ENCODE measurements at places on chromosomes 12 and 14. TPM values are rescaled to one million over a fixed set of nuclear protein-coding genes. Genes with fewer than 3 reads are reported as not detected.

DNA sequence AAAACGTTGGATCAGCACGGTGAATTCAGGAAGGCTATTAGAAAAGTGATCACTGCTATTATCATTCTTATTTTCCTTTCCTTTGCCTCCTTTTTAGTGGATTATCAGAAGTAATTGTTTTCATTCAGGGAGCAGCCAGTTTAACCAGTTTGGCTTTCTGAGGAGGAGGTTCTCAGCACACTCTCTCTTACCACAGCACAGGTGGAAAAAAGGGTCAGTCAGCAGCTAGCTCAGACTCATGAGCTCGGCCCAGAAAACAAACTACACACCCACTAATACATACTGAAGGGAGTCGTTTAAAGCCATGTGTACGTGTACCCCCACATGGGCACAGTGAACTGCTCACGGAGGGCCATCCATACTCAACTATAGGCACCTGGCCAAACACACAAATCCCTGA is 23.2 kb upstream of the MAGOHB start:
- DNase-seq = no peak

Gene GALNT9
- total RNA-seq = 8.1 TPM

Gene ZFHX2
- total RNA-seq = 0.46 TPM

Gene RPS29
- 9,553 TPM for total RNA-seq

GRCh38 chr12:59173695-59174094 is 253.4 kb upstream of the LRIG3 start:
- no peak for DNase-seq

DNA sequence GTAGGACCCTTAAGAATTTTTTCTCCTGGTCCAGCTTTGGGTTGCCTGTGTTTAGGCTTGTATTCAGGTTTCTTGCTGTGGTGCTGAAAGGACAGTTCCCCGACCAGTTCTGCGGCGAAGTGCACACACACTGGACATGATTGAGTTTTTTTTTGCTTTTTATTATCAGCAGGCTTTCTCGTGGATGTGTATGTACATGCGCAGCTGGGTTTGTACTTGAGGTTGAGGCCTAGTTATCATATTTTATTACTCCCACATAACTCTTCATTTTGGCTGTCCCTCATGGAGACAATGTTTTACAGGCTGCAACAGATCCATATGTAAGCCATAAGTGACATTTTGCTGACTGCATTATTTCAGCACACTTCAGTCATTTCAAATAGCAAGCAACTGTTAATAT is 2.5 kb downstream of the SCN8A start:
- DNase-seq = peak; percentile 20

- peak; percentile 71 for DNase-seq
Observed at GRCh38 chr14:73007835-73008234, 19.1 kb downstream of the ZFYVE1 start.

DNA sequence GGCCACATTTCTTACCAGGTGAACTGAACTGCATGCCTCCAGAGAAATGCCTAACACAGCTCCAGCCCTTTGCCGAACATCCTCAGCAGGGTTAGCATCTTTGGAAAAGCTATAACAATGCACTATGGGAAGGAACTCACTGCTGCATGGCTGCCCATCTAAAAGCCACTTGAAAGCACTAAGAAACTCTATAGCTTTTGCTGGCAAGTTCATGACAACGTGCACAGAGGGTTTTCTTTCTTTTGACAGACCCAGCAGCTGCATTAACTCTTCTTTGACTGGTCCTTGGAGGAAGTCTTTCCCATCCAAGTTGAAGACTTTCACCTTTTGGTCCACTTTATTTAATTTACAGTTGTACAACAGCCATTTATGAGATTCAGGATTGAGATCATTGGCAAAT is 5.3 kb downstream of the TRMT5 start:
- DNase-seq = no peak

DNA sequence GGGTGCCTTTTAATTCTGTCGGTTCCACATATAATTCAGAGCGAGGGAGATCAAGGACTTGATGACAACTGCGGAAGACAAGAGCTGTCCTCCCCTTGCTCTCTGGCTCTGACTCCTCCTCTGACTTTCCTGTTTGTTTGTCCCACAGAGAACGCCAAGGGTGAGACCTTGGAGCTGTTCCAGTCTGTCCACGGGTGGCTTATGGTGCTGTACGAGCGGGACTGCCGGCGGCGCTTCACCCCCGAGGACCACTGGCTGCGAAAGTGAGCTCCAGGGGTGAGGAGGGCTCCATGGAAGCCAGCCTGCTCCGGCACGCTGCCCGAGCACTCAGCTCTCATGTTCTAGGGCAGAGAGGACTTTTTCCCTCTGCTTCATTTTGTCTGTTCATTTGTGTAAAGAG is 32.8 kb downstream of the UBE3B start:
- DNase-seq = no peak

GRCh38 chr12:47311010-47311409 is 231.3 kb upstream of the AMIGO2 start:
- DNase-seq = no peak

- no peak for DNase-seq
Observed at GRCh38 chr14:32428875-32429274, 99.8 kb downstream of the AKAP6 start.

DNA sequence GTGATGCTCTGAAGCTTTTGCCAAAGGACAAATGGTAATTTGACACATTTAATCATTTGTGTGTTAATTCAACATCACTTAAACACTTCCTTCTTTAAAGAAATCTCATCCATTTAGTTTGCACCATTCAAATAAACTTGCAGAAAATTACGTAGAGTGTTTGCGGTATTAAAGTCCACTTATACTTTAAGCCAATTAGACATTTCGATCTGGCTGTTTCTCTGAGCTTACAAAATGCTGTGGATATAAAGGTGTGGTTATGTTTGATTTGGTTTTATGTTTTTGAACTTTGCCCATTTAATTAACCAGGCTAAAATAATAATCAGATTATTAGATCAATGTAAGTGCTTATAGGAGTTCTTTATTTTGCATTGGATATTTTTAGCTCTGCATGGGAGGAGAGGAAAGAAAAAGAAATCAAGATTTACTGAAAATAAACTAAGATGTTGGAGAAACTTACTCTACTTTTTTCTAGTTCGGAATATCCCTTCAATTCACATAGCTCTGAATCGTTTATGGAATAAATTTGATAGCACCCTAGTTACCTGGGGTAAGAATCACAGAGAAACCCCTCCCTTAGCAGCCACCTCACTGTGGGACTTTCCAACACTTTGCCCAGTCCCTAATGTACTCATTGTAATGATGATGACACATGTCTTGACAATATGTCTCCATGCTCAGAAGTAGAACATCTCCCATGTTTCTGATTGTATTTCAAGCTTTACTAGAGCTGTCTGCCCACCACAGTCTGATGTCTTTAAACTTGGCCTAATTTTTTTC is 268.0 kb downstream of the BTG1 start:
- DNase-seq = no peak

- DNase-seq = no peak
Observed at GRCh38 chr14:55126034-55126433, 3.0 kb upstream of the LGALS3 start.

Gene MYO1H
- not detected for total RNA-seq

DNA sequence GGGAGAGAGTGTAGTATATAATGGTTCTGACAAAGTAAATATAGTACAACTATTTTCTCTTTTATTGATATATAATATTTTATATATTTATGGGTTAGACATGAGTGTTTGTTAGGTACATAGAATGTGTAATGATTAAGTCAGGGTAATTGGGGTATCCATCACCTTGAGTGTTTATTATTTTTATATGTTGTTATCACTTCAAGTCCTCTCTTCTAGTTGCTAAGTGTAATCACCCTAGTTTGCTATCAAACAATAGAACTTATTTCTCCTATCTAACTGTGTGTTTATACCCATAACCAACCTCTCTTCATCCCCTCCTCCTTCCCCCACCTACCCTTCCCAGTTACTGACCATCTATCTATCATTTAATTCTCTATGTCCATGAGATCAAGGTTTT is 64.2 kb downstream of the BRMS1L start:
- no peak for DNase-seq

Gene BDKRB2
- total RNA-seq = 6.8 TPM

DNA sequence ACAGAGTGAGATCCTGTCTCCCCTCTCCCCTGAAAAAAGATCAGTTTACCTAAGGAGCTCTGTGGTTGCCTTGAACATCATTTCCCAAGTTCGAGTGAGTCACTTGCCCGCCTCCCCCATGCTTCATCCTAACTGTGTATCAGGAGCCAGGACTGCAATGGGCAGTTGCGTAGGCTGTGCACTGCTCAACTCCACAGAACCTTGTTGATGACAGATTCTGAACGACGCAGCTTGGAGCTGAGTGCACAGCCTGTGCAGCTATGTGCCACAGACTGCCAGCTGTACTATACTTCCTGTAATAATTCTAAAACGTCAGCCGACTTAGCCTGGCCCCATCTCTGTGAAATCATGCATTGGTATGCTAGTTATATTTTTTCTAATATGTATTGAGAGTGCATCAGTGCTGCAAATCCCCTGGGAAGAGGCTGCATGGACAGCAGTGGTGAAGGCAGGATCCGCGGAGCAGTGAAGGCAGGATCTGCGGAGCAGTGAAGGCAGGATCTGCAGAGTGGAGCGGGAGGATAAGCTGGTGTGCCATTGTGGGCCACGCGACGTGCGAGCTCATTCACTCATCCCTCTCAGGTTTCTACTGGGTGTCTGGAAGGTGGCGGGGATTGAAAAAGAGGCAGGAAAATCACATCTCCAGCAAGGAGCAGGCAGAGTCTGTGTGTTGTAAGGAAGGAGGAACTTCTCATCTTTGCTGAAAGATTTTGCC is 80.8 kb downstream of the GALNT9 start:
- no peak for DNase-seq

DNA sequence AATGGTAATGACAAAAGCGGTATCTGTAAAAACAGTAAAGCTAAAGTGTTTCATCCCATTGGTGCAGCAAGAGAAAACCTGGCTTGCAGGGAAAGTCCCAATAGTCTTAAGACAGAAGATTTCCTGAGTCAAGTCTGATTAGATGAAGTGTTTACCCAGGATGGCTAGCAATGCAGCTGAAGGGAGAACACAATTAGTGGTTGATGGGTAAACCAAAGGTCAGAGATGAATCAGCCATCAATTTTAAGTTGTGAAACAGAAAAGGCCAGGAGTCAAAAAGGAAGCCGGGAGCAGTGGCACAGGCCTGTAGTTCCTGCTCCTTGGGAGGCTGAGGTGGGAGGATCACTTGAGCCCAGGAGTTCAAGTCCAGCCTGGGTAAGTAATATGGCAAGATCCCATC is 52.6 kb downstream of the SEC23A start:
- no peak for DNase-seq

Gene SOAT2
- total RNA-seq = not detected

- peak; percentile 56 for DNase-seq
Observed at GRCh38 chr12:11695321-11695720, 45.8 kb downstream of the ETV6 start.

GRCh38 chr12:75818863-75819262 is 212.7 kb downstream of the PHLDA1 start:
- DNase-seq = no peak

- no peak for DNase-seq
Observed at GRCh38 chr12:1217191-1217949, 226.3 kb downstream of the ERC1 start.

GRCh38 chr14:33455654-33456345 is 495.1 kb downstream of the EGLN3 start:
- no peak for DNase-seq

Gene TMPRSS12
- total RNA-seq = 0.45 TPM

DNA sequence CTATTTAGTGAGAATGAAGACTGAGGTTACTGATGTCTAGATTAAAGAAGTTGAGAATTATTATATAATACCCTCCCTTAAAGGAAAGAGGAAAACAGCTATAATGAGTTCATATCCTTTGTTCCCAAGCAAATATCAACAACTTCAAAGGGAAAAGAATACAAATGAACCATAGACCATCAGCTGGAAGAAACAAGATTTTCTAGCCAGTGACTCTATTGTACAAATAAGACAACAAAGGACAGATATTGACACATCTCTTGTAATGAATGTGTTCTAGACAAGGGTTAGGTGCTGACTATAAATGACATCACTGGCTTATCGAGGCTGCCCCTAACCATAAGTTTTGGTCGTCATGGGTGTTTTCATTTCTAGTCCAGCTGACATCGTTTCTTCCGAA is 48.2 kb downstream of the SLC38A4 start:
- no peak for DNase-seq

GRCh38 chr14:35046751-35047536 is 872 bp downstream of the FAM177A1 start:
- peak; percentile 64 for DNase-seq

Gene CCDC177
- total RNA-seq = not detected

DNA sequence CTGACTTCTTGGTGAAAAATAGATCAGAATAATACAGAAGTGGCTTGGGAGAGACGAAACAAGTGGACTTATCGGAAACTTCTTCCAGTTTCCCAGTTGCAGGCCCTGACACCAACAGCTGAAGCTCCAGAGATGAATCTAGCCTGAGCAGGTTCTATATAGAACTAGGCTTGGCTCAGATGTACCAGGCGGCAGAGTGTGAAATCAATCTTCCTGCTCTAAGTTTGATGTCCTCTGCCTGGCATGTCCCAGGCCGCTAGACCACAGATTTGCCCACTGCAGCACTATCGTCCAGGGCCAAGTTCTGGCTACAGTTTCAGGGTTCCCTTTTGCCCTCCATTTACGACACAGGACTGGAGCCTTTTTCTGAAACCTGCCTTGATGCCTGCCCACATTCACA is 91.3 kb upstream of the PLEKHA5 start:
- peak; percentile 10 for DNase-seq

DNA sequence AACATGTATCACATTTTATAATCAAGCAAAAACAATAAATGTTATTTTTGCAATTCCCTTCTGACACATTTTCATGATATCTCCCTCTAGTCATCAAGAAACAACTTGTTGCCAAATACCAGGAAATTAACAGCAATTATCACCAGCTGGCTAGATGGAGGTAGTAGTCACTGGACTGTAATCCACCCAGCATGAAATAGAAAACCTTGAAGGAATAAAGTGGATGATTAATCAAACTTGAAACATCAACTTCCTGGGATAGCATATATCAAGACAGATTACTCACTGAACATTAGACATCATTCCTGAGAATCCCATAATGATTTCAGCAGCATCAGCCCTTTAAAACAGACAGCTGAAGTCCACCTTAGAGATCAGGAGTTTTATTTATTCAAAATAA is 259.0 kb downstream of the CCDC59 start:
- no peak for DNase-seq

DNA sequence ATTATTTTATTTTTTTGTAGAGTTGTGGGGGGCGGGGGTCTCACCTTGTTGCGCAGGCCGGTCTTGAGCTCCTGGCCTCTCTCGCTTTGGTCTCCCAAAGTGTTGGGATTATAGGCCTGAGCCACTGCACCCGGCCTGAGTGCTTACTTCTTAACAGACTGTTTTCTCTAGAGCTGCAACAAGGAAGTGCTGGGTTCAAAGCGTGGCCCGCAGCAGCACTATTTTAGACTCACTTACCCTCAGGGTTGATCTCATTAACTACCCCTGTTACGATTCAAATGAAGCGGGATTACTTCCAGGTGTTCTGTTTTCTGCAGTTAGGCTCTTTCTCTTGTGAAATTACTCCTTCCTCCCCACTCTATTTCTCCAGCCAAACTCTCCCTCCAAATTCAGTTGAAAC is 8.7 kb downstream of the A2ML1 start:
- DNase-seq = no peak

GRCh38 chr14:104689881-104690711 is 678 bp downstream of the INF2 start:
- DNase-seq = no peak
